ENCODE measurements at places on chromosomes 7 and 10.

DNA sequence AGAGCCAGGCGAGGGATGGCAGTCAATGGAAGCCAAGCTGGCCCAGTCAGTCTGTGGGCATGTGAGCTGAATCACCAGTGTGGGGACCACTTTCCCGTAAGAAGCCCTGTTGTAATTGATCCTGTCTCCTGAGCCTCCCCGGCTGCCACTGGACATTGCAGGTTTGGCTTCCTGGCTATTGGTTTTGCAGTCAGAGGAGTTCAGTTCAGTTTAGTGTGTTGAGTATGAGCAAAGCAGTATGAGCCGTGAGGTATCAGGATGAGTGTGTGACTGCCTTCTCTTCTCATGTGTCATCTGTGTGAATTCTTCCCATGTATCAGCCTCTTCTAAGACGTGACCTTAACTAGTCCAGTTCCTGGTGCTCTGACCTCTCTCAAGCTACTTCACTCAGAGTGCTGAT is 227.4 kb downstream of the PRKG1 start:
- no peak for DNase-seq

DNA sequence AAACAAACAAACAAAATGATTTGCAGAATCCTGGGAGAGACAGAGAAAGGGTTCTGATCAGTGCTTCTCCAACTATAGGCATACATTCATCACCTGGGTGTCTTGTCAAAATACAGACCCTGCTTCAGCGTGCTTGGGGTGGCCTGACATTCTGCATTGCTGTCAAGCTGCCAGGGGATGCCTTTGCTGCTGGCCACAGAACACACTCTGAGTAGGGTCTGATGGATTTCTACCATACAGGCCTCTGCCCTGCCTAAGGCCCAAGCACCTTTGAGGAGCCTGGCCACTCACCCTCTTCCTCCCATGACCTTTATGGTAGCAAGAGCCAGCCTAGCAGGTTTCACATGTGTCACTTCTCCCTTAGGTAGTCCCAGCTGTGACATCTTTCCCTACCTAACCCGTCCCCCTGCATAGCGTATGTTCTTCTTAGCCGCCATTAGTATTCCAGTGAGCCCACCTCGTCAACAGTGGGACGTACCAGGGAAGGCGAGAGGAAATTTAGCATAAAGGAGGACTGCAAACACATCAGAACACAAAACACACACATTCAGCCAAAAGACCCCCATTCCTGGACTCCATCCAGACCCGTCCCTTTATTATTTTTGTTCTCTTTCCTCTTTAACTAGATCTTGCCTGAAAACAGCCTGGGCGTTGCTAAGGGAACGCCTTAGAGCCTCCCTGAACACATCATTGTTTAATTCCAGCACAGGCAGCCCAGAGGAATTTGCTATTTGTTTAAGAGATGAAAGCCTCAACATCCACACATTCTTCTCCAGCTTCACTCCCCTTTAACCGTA is 43.9 kb upstream of the PODXL start:
- DNase-seq: no peak

DNA sequence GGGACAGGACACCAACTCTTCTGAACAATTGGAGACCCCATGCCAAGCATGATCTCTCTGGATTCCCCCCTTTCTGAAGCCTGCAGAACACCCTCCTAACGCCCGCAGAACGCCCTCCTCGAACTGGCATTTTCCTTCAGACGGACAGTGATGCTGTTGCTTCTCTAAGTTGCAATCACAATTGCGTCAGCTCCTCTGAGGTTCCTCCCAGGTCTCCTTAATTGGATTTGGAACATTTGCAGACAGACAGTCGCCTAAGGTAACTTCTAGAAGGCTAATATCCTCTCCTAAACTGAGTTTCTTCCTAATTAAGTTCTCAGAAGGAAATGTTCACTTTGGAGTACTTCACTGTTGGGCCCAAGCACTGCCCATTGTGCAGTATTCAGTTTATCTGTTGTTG is 20.5 kb upstream of the SERPINE1 start:
- no peak for DNase-seq

DNA sequence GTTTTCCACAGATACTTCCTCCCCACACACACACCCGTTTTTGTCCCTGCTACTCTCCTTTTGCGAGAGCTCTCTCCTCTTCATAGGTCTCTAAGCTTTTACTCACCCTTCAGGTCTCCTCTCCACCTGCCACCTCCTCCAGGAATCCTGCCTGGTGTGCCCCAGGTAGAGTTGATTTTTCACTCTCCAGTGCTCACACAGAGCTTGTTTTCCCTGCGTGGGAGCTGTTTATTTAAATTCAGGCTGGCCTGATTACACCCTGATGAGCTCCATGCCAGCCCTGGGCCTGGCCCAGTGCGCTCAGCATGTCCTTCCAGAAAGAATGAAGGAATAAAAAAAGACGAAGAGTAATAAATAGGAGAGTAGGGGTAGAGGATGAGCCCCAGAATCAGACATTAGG is 7.5 kb upstream of the CLDN4 start:
- DNase-seq: no peak

- no peak for DNase-seq
Observed at GRCh38 chr10:122391875-122392274, 17.4 kb downstream of the PLEKHA1 start.

DNA sequence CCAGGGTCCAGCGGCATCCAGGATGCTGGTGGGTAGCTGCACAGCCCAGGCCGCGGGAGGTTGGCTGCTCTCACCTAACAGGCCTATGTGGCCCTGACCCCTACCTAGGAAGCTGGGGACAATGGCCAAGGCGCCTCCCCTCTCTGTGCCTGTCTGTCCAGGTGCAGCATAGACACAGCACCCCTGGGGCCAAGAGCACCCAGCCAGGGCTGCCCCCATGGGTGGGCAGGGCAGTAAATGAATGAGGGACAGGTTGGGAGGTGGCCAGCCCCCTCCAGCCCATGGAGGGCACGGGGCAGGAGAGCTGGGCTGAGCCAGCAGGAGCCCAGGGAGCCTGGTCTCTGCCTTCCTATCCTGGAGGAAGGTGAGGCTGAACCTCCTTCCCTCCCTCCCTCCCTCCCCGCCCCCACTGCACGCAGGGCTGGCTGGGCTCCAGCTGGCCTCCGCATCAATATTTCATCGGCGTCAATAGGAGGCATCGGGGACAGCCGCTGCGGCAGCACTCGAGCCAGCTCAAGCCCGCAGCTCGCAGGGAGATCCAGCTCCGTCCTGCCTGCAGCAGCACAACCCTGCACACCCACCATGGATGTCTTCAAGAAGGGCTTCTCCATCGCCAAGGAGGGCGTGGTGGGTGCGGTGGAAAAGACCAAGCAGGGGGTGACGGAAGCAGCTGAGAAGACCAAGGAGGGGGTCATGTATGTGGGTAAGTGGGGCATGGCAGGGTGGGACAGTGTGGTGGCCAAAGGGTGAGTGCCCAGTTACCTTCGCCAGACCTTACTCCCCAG is at the start of gene SNCG:
SNCG (plus strand) TSS at position 484 of the 785 bp plus-strand sequence; CDS start at position 583, 99 bp downstream.
- DNase-seq: no peak
